ENCODE measurements at places on chromosomes 1 and 21. TPM values are rescaled to one million over a fixed set of nuclear protein-coding genes. Genes with fewer than 3 reads are reported as not detected.

CFHR2 gene
- total RNA-seq: not detected

DNA sequence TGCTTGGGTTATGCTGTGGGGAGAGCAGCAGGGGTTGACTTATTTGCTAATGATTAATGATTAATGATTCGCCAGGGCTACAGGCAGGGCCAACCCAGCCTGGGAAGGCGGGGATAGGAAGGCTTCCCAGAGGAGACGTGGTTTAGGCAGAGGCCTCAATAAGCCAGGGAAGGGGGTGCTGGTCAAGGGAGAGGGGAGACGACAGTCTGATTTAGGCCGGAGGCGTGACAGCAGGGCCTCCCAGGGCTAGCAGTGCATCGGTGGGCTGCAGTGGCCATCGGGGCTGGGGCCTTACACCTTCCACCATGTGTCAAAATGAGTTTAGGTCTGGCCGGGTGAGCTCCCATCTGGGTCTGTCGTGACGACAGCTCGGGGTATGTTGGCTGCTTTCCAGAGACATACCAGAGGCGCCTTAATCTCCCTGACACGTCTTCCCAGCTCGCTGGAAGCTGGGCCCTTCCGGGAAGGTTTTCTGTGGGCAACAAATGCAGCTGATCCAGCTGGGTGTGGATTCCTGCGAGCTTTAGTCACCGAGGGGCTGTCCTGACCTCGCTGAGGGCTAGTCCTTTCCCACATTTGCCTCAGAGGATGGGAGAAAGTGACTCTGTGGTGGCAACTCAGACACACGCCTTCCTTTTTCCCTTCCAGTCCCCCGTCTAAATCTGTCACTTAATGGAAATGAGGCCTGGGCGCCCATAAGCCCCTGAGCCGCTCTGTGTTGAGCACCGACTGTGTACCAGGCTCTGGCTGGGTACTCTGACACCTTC lies 3.7 kb upstream of the SLC1A7 start:
- DNase-seq: peak; percentile 99

AZIN2 gene
- total RNA-seq: 3.1 TPM

TIE1 gene
- 0.33 TPM for total RNA-seq

DNA sequence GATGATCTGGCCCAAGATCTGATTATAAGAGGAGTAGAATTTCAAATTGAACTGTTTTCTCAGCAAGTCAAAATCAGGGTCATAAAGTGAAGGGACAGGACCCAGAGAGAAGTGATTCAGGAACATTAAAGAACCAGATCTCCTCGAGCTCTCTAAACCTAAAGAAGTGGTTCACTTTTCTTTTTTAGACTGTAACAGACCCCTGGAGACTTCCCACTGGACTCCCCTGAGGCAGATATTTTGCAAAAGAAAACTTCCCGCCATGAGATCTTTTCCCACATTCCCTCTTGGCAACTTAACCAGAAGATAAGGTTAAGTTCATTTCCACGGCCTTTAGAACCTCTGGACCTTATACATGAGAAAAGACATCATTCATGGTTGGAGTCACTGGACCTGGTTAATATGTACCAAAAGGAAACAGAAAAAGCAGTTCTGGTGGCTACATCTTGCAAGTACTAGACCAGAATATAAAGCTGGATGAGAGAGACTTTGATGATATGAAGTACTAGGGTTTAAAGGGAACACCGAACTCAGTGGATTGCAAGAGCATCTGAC lies 1061.4 kb downstream of the MRPL39 start:
- no peak for DNase-seq

DNA sequence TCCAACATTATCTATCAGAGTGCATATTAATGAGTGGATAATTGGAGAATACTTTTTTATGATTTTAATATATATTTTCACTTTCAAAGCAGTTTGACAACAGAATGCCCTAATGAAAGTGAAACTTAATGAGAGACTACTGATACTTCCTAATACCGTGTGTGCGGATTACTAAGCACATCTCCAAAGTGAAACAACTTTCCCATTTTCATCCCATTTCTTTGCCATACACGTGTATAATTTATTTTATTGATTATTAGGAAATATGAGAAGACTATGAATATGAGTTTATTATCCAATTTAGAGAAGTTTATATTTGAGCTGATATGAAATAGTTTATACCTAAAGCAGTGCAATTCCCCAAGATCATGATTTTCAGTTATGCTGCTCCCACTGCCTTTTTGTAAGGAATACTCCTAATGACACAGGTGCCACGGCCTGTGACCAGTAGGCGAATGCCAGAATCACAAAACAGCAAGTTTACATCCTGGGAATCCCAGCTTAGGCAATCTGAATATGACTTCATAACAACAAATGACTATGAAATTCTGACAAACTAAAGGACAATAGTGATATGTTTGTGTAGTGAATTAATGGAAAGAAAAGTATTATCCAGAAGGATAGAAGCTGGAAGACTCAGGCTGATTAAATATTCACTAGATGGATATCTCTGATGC lies 202.9 kb downstream of the NCAM2 start:
- DNase-seq: no peak

- DNase-seq: peak; percentile 95
Observed at GRCh38 chr1:156123356-156124196, 9.1 kb downstream of the LMNA start.

GRCh38 chr1:218674280-218674773 lies 329.2 kb downstream of the TGFB2 start:
- peak; percentile 61 for DNase-seq

- DNase-seq: peak; percentile 57
Observed at GRCh38 chr1:163870666-163871065, 548.9 kb downstream of the NUF2 start.

GRCh38 chr1:214002472-214002871 lies 14.7 kb downstream of the PROX1 start:
- DNase-seq: peak; percentile 22

- DNase-seq: no peak
Observed at GRCh38 chr1:175773571-175773970, 30.2 kb upstream of the TNR start.

DNA sequence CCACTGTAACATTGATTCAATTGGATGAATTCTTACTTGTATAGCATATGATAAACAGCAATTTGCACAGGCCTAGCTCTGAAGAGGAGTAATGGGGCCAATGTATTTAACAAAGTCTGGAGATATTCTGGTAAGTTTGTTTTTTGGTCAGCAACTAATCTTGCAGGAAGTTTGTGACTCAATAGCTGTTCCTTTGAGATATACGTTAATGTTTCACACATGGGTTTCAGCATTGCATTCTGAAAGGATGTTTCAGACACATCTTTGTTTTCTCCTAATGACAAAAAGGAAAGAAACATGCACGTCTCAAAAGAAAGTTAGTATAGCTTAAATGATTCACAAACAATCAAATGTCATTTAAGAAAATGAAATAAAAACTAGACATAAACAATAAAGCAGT lies 49.0 kb downstream of the LTN1 start:
- no peak for DNase-seq

DNA sequence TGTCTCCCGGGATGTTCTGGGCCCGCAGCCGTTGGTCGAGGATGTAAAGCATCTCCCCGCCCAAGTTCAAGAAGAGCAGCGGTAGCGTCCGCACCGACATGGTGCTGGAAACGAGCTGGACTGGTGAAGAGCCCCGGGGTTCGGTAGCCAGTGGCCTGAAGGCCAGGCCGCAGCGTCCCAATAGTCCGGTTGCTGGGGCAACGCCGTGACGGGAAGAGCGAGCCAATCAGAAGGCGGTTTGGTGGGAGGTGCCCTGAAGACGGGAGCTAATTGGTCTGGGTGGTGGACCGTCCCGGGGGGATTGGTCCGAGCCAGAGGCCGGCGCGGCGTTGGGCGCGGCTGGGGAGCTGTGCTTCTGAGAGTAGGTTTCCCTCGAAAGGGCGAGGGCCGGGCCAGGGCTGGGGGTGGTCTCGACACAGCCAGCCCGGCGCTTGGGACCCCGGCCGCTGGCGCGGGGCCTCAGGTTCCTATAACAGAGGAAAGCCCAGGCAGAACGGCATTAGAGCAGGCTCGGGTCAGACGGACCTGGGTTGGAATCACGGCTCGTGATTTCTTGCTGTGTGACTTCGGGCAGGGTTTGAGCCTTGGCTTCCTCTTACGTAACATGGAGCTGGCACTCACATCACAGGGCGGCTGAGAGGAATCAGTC lies at the start of gene OSCP1:
Gene OSCP1, minus strand, starts transcription at position 182 of the 649 bp plus-strand sequence. Its CDS starts 82 bp downstream, at position 100.
- peak; percentile 94 for DNase-seq

CACNA1S gene
- total RNA-seq: not detected

- no peak for DNase-seq
Observed at GRCh38 chr21:32790626-32791025, 19.1 kb upstream of the PAXBP1 start.

DNA sequence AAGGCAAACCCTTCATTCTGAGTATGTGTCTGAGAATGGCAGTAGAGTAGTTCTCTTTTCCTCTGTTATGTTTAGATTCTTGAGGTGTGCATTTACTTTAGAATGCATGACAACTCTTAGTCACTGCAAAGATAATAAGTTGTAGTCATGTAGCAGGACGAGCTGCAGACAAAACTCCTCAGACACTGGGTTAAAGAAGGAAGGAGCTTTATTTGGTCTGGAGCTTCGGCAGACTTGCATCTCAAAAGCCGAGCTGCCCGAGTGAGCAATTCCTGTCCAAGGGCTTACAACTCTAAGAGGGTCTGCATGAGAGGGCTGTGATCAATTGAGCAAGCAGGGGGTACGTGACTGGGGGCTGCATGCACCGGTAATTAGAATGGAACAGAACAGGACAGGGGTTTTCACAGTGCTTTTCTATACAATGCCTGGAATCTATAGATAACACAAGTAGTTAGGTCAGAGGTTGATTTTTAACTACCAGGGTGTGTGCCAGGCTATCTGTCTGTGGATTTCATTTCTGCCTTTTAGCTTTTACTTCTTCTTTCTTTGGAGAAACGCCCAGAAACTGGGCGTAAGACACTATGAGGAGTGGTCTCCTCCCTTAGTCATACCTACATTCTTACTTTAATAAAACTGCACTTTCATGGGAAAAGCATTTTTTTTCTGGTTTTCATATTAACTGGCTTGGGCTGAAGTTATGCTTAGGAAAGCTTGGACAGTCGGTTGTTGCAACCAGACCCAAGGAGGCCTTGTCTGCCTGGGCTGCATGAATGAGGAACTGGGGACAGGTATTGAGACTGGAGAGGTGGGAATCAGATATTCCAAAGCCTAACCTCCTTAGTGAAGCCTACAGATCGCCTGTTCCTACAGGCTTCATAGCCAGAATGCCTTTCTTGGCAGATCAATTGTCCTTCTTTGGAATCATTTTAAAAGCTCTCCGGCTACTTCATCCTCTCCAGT lies 115.1 kb downstream of the RHOU start:
- DNase-seq: no peak

PLA2G5 gene
- total RNA-seq: not detected

DNA sequence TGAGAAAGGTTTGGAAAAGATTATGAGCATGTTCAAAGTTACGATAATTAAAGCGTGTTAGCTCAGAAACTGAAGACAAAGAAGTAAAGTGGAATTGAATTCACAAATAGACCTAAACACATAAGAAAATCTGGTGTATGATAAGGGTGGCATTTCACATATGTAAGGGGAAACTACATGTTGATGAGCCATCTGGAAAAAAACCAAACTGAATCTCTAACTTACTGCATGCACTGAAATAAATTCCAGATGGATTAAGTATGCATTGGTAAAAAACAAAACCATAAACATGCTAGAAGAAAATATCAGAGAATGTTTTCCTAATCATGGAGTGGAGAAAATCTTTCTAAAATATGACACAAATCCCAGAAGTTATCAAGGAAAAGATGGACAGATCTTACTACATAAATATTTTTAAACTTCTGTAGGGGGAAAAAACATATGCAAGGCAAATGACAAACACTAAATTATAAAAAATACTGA lies 34.0 kb upstream of the CTPS1 start:
- DNase-seq: no peak

- DNase-seq: no peak
Observed at GRCh38 chr1:166140251-166140650, 26.6 kb downstream of the FAM78B start.

- peak; percentile 50 for DNase-seq
Observed at GRCh38 chr1:7902478-7903085, 38.1 kb downstream of the TNFRSF9 start.

BRINP2 gene
- not detected for total RNA-seq

GRCh38 chr1:180899262-180899661 lies 13.4 kb upstream of the KIAA1614 start:
- DNase-seq: no peak

CFAP126 gene
- total RNA-seq: not detected

DNA sequence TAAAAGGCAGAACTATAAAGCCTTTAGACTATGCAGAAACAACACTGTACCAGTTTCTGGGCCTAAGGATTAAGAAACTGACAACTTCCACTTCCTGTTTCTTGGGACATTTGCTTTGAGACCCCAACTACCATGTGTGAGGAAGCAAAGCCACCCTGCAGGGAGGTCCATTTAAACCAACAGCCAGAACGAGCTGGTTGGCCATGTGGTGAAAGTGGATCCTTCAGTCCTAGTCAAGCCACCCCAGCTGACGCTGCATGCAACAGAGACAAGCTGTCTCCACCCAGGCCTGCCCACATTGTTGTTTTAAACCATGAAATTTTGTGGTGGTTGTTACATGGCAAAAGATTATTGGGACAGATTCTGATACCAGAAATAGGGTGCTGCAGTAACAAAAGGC lies 31.8 kb upstream of the SLFNL1 start:
- no peak for DNase-seq

TRMT1L gene
- total RNA-seq: 14.4 TPM

DNA sequence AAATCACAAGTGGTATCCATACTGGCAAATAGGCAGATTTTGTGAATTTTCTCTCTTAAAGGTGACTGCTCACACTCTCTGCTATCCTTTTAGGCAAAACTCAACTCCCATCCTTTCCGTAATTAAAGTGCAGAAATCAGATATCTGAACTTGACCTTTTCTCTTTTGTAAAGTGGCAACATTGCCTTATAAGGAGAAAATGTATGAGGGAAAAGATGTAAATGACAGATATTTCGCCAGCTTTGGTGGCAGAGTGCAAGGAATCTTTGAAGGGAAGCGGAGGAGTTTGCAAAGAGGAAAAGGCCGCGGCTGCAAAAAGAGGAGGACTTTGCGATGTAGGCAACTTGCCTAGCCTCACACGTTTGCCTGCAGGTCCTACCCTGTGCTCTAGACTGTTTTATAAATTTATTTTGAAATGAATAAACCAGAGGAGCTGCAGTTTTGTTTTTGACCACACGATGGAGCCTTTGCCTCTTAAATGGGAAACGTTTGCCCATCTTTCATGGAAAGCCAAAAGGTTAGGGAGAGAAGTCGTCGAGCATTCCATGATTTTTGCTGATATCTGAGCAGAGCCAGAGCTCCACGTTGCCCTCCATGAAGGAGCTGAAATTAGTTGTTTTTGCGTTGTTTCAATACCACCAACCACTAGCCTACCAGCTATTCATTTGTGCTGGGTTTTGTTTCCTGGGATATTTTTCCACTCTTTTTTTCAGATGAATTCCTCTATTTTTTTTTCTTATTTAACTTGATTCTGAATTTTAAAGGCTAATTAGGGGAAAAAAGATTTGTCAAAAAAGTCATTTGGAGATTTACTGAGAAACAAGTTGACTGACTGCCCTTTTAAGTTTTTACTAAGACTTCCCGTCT lies 242.3 kb downstream of the LMX1A start:
- peak; percentile 29 for DNase-seq

PPIAL4G gene
- not detected for total RNA-seq

GRCh38 chr1:13616234-13616633 lies 32.6 kb downstream of the PDPN start:
- DNase-seq: no peak

GRCh38 chr1:152388889-152389288 lies 25.2 kb downstream of the CRNN start:
- no peak for DNase-seq

Measured in HFFc6 (cell line).